Glomerular endothelial cell (primary cell): ENCODE measurements at places on chromosomes 3 and 15. TPM values are rescaled to one million over a fixed set of nuclear protein-coding genes. Genes with fewer than 3 reads are reported as not detected.

The FAM107A gene
- 48.2 and 74.4 TPM in 2 replicates for total RNA-seq

The GPR87 gene
- total RNA-seq, result 0.53 TPM in 1 of 2 replicates, not detected in the other

The SLC12A1 gene
- not detected in 2 replicates for total RNA-seq

The NRROS gene
- total RNA-seq, result 12.4 and 16.4 TPM in 2 replicates

The OR5H1 gene
- not detected in 2 replicates for total RNA-seq

The VPS13C gene
- total RNA-seq, result 58.2 and 84.0 TPM in 2 replicates

The STAC gene
- 6.3 and 7.4 TPM in 2 replicates for total RNA-seq

The ITIH1 gene
- not detected in 2 replicates for total RNA-seq

The THSD4 gene
- 110 and 134 TPM in 2 replicates for total RNA-seq

The UBP1 gene
- 54.1 and 75.0 TPM in 2 replicates for total RNA-seq

The MKRN2OS gene
- total RNA-seq, result not detected in 2 replicates

The ST3GAL6 gene
- 7.5 and 13.2 TPM in 2 replicates for total RNA-seq

- no peak for DNase-seq
These were observed 65.6 kb downstream of the ABTB1 start for GRCh38 chr3:127738192-127738840.

DNA sequence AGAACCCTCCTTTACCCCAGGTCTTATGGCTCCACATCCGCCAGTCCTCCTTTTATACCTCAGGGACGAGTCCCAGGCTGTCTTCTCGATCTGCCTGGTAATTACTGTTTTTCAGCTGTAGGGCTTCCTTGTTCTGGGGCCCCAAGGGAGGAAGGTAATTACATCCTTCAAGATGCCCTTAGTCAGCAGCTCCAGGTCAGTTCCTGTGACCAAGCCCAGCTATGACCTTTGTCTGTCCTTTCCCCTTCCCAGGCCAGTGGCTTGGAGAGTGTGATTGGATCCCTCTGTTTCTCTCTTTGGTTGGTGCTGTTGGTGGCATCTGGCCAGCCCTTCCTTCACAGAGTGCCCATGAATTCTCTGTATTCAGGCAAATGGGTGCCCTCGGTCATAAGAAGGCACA lies 92.6 kb downstream of the AAGAB start:
- no peak for DNase-seq

GRCh38 chr15:31435261-31435911 lies 108.8 kb downstream of the KLF13 start:
- DNase-seq, result no peak

- DNase-seq, result no peak
These were observed 56.0 kb upstream of the KCNMB2 start for GRCh38 chr3:178480274-178480673.

GRCh38 chr15:86183596-86184491 lies 104.2 kb downstream of the AGBL1 start:
- no peak for DNase-seq

DNA sequence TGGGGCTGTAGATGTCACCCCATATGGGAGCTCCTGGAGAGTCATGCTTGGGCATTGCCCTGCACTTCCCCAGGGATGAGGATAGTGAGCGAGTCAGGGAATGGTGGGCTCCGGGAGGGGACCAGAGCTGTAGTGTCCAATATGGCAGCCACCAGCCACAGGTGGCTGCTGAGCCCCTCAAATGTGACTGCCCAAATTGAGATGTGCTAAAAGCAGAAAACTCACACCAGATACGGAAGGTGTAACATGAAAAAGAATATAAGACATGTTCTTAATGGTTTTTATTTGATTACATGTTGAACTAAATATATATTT lies 31.7 kb downstream of the GRIP2 start:
- DNase-seq, result no peak

- no peak for DNase-seq
These were observed 17.8 kb downstream of the EDEM1 start for GRCh38 chr3:5205165-5205941.

DNA sequence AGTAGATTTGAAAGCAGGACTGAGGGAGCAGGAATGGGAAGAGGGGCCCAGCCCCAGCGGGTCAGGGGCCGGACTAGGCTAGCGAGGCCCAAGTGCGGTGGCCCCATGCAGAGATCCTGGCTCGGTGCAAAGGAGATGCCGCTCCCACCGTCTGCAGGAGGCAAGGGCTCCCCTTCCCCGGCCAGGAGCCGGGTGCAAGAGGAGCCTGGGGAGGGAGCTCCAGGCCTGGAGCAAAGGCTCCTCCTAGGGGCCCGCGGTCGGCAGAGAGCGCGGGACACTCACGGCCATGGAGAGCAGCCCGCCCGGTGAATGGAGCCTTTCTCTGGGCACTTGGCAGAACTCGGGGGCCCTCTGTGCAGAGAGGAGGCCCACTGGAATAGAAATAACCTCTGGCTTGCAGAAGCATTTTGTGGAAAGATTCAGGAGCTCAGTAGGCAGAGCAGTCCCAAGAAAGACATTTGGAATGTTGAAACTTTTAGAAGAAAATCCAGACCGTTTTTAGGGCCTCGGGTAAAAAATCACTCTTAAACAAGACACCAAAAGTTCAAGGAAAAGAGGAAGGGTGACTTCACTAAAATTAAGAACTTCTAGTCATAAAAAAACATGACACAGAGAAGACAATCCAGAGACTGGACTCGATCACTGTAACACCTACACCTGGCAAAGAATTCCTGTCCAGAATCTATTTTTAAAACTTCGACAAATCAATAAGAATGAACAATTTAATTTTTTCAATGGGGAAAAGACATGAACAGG lies 43.0 kb upstream of the USP3 start:
- no peak for DNase-seq

GRCh38 chr15:90929246-90930019 lies 2.9 kb downstream of the HDDC3 start:
- DNase-seq, result no peak

DNA sequence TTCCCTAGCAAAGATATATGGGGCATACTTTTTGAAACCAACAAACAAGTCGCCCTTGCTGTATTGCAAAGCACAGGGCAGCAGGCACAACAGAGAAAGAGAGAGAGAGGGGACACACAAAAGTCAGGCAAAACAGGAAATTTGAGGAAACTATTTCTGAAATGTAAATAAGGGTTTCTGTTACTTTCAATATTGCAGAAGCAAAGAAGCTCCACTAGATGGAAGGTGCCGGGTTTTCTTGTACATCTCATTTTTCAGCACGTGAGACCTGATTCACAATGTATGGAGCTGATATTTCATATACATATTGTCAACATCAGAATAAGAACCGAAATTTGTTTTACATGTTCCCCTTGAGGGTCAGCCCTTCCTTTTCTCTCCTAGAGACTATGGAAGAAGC lies 127.4 kb downstream of the FOXP1 start:
- no peak for DNase-seq

DNA sequence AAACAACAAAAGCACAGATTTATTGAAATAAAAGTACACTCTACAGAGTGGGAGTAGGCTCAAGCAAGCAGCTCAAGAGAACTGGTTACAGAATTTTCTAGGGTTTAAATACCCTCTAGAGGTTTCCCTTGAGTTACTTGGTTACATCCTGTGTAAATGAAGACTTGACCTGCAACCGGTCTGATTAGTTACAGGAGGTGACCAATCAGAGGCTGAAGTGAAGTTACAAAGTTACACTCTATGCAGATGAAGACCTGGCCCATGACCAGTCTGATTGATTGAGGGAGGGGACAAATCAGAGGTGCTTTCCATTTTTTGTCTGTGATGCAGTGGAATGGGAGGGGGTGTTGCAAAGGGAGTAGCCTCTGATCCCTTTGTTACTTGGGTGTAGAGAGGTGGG lies 723.4 kb downstream of the ZPLD1 start:
- DNase-seq, result no peak

GRCh38 chr3:167113035-167113830 lies 266.9 kb downstream of the ZBBX start:
- DNase-seq, result no peak

DNA sequence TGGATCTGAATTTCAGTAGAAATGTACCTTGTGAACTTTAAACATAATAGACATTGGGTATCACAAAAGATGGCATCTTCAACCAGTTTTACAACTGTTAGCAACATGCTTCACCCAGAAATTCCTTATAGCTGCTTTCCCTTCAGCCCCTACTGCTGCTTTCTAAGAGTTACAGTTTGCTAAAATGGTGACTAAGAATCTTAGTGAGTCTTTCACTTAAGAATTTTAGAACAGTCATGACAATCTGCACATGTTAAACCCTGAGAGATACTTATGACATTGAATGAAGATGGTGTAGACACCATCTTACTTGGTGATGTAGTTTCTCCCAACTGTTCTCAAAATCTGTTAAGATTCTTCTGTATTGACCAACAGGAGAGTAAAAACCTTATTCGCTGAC lies 129.7 kb upstream of the UBE2E1 start:
- no peak for DNase-seq

GRCh38 chr3:15470849-15471248 lies 43.5 kb downstream of the EAF1 start:
- no peak for DNase-seq

DNA sequence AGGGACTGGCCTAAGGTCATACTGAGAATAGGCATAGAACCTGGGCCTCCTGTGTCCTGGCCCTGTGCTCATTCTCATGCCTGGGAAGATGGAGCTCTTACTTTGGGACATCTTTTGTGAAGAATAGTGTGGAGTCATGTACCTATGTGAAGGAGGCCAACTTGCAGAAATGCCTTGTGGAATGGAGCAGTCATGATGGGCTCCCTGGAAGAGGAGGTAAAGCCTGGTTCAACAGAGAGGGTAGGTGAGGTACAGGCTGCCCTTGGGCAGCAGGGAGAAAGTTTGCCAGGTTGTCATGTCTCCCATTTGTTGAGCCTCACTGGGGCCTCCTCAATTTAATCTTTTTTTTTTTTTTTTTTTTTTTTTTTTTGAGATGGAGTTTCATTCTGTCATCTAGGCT lies 18.1 kb downstream of the MAPKAPK3 start:
- no peak for DNase-seq

DNA sequence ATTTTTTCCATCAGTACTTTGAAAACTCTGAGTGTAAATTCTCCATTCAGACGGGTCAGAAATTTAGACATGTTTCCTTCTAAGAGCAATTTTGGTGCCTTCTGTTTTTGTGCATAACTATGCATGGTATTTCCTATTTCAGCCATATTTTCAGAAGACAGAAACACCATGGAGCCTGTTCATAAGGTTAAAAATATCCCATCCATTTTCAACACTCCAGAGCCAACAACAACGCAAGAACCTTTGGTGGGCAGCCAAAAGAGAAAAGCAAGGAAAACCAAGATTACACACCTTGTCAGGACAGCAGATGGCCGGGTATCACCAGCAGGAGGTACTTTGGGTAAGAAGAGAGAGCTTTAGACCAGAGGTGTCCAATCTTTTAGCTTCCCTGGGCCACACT lies 275.6 kb downstream of the BBX start:
- no peak for DNase-seq

DNA sequence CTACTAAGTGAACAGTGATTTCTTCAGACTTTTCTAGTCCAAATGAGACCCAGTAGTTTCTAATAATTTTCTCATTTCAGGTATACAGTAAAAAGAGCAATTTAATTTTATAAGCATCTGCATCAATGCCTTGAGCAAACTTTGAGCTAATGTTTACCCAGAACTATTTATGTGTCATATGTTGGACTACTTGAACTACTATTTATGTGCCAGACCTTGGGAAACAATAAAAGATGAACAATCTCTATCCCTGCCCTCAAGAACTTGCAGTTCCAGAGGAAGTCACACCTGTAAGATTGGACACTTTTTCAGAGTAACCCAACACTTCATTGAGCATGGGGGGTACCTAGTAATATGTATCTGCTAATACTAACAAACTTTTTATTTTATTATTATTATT lies 2.3 kb upstream of the UBE3A start:
- no peak for DNase-seq

DNA sequence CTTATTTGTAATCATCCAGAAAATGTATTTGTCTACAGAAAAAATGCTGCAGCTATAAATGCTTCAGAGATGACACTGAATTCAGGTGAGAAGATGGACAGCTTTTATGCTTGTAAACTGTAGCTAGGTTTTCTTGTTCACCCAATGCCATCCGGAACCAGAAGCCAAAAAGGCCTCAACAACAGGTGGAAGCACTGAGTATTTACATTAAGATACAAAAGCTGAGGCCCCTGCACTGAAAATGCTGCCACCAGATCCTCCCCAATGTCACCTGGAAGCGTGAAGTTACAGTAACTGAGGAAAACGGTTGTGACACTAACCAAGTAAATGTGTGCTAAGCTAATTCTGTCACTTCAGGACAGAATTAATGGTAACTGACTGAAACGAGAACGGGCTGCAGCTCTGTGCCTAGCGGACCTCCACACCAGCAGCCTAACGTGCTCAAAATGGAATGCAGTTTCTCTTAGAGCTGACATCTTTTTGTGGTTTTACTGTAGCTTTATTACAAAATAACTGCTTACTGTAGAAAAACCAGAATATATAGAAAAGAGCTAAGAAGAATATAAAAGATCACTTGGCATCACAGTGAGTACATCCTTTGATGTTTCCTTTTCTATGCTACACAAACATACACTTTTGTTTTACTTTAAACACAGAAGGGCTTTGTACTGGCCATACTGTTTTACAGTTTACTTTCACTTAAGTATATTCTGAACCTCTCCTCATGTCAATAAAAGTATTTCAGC lies 7.6 kb downstream of the CHSY1 start:
- no peak for DNase-seq

DNA sequence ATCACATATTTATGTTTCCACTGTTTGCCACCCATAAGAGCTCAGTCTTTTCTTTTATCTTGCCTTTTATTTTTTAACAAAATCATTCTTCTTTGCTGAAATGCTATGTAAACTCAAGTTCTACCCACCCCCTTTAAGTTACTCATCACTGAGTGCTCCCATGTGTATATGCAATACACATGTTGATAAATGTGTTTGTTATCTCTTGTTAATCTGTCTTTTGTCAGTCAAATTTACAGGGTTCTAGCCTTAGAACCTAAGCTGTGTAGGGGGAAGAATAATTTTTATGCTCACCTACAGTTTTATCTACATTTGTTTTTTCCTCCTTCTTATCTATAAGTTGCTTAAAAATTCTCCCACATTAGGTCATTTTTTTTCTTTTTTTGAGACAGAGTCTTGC lies 1195.9 kb downstream of the ROBO2 start:
- DNase-seq, result no peak

GRCh38 chr15:58773024-58773423 lies 1.9 kb downstream of the MINDY2 start:
- no peak for DNase-seq

GRCh38 chr15:77145370-77145769 lies 74.5 kb upstream of the TSPAN3 start:
- no peak for DNase-seq

DNA sequence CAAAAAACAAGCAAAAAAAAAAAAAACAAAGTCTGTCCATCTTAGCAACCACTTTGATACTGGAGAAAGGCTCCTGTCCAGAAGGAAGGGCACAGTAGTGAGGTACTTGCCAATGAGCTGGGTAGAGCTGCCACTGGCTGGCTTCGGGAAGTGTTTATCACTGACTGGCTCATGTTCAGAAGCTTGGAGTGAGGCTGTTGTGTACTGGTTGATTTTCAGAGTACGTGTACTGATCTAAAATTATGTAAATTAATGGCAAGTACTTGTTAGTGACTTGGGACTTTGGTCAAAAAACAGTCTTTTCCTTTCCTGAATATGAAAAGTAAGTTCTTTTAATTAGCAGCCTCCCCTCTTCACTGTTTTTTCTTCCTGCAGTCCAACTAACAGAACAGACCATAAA lies 979 bp upstream of the ZNF621 start:
- DNase-seq, result no peak

- no peak for DNase-seq
These were observed 806.2 kb downstream of the NTRK3 start for GRCh38 chr15:87450314-87450713.
